ENCODE measurements at places on chromosomes 6 and 20.

- DNase-seq, result no peak
Measured at GRCh38 chr6:144285548-144285797, 338 bp downstream of the UTRN start.

GRCh38 chr20:1334761-1335160 lies 5.8 kb upstream of the SDCBP2 start:
- no peak for DNase-seq

DNA sequence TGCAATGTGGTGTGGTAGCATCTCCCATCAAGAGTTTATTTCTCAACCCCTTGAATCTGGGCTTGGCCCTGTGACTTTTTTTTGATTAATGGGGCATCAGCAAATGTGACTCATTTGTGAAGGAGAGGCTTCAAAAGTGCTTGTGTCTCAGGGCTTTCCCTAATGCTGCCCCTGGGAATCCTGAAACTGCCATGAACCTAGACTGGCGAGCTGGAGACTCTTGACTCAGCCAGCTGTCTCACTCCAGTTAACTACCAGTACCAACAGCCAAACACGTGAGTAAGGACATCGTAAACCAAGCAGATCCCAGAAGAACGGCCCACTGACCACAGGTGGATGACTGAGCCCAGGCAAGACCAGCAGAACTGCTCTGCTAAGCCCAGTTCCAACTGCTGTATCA lies 72.8 kb upstream of the ADTRP start:
- DNase-seq, result peak; percentile 92

GRCh38 chr6:129516005-129516404 lies 194.0 kb downstream of the ARHGAP18 start:
- DNase-seq, result no peak

DNA sequence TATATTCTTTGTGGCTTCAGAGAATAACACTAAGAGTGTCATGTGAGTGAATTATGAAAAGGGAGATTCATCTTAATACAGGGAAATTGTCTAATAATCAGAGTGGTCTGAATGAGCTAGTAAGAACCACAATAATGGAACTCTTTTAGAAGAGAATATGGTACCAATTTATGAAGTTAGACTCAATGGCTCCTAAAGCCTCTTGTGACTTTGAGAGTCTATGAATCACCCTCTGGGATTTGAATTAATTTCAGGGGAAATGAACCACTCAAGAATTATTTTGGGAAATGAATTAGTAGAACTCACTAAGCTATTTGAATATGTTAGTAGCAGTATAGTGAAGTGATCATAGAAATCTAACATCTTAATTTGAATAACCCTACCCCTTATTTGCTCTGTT lies 14.3 kb downstream of the PCMT1 start:
- DNase-seq, result no peak

- DNase-seq, result peak; percentile 67
Measured at GRCh38 chr20:63957004-63957689, 931 bp upstream of the UCKL1 start.

DNA sequence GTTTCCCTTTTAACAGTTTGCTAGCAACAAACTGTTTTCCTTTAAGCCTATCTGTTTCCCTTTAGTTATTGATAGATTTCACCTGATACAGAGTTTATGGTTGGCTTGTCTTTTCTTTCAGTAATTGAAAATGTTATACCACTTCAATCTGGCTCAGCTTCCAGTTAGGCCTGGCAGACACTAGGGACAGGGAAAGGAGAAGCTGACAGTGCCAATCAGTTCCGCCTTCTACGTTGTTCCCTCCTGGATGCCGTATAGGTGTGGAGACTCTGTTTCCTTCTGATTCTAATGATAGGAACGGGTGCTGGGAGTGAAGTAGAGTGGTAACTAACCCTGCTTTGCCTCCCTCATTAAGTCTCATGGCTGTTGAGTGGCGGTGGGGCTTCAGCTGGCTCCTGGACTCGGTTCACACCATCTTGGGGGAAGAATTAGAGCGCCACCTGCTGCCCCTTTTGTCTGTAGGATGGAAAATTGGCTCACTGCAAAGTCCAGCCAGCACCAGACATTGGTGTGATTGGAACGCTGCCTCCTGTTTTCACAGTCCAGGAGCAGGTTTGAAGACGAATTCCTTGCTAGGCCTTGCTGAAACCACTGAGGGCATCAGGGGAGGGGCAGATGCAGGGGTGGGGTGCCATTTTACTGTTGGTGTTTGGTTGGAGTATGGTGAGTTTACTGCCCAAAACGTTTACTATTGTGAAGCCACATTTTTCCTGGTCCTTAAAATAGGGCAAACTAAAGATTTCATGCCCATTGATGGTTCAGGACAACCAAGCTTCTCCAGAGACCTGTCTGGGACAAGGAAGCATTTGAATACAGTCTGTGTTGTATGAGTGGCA lies 1729.5 kb downstream of the GRIK2 start:
- DNase-seq, result peak; percentile 36

DNA sequence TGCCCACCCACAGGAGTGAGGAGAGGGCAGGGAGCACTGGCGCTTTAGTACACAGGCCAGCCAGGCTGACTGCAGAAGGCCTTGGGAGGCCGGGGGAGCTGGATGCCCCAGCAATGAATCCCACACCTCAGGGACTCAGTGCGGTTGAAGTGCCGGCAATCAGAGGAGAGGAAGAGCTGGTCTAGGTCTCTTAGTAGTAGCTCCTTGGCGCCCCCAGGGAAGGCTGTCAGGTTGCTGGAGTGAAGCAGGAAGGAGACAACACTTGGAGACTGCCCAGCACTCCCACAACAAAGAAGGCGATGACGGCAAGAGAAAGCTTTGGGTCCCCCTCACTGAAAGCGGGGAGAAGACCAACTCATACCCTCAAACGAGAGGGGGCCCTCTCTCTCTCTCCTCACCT lies 8.3 kb upstream of the TNXB start:
- DNase-seq, result no peak

GRCh38 chr6:90105506-90106170 lies 191.0 kb downstream of the BACH2 start:
- DNase-seq, result no peak

- DNase-seq, result no peak
Measured at GRCh38 chr20:56438284-56438683, 26.2 kb downstream of the CASS4 start.

- no peak for DNase-seq
Measured at GRCh38 chr20:62377615-62378178, 9.2 kb upstream of the RPS21 start.

GRCh38 chr6:111580826-111581505 lies 24.7 kb downstream of the TRAF3IP2 start:
- DNase-seq, result peak; percentile 24

GRCh38 chr6:108001696-108002231 lies 43.8 kb upstream of the SEC63 start:
- DNase-seq, result no peak

DNA sequence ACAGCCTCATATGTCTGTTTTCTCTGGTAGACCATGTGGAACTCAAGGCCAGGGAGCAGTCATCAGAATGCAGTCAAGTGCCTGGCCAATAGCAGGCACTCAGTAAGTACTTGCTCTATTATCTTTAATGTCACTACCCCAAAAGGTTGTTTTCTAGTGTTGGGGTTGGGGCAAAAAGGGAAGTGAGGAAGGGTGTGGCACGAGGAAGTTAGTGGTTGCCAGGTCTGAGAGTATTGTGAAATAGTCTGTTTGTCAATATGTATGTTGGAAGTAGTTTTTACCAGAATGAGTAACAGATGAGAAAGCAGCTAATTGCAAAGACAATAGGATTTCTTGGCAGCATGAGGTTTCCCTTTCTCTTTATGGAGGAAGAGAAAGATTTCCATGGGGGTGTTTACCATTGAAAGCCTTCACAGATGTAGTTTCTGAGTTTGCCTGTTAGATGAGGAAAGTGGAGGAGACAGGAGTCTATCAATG lies 59.5 kb upstream of the ARMH2 start:
- peak; percentile 38 for DNase-seq

DNA sequence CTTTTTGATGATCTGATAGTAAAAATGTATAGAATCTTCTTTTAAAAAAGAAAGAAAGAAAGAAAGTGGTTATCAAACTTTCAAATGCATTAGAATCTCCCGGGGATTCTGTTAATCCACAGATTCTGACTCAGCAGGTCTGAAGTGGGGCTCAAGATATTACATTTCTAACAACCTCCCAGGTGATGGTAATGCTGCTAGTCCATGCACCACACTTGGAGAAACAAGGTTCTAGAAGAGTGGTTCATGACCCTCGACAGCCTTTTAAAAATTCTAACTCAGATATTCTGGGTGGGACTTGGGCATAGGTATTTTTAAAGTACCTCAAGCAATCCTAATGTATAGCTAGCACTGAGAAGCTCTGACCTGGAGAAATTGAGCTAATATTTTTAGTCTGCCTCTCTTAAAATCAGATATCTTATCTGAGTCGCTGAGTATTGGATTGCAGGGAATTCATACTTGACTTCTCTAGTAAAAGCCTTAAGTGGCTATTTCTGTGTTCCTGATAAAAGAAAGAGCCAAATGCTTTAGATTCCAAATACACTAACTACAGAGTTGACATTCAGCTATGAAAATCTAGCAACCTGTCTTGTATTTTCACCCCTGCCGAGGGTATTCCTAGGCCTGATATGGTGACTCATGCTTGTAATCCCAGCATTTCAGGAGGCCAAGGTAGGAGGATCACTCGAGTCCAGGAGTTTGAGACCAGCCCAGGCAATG lies 252.4 kb downstream of the PHACTR1 start:
- no peak for DNase-seq

GRCh38 chr6:163120223-163120622 lies 294.3 kb upstream of the QKI start:
- no peak for DNase-seq

DNA sequence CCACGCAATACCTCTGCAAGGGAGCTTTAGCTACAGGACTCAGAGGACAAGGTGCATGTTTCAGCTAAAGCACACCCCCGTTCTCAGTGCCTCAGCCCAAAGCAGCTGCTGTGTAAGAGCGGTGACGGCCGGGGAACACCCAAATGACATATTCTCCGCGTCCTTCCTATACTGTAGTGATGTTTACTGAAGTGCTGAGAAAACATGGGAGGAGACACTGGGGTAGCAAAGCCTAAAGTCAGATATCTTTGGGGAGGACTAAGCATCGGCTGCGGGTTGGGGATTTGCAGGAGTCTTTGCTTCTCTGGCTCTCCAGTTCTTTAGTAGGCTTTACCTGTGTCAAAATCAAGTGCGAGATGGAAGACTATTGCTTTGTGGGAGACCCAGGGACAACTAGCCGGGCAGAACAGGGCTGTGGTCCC lies 1.7 kb downstream of the SLC22A23 start:
- DNase-seq, result no peak

DNA sequence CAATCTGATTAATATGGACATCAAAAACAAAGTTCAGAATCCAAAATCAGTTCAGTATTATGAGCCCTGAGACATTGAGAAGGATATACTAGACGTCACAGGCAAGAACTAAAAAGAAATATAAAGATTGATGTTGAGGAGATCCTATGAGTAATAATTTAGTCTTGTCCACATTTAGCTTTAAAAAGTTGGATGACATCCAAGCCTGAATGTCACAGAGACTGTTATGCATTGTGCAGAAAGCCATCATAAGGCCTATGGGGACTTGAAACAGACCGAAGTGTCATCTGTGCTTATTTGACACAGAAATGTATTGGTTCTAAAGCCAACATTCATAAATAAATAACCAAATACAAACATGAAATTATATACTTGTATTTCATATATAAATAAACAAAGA lies 581.8 kb upstream of the MMS22L start:
- no peak for DNase-seq

DNA sequence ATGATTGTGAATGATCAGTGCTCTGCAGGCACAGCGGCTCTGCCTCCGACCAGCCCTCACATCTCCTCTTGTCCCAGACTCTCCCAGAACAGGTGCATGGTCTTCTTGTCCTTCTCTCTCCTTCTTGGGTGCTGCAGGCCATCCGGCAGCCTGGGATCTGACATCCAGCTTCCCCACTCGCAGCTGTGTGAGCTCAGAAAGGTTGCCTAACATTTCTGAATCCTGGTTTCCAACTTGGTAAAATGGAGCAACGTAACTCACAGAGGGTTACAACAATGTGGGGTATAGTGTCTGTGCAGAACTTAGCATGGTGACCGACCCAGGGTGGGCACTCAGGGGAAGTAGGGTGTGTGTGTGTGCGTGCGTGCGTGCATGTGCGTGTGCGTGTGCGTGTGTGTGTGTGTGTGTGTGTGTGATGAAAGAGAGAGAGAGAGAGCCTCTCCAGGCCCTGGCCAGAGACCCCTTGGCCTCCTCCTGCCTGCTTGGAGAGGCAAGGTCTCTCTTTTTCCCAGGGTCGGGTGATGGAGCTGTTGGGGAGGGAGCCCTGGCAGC lies 110.1 kb downstream of the SNX5 start:
- no peak for DNase-seq

DNA sequence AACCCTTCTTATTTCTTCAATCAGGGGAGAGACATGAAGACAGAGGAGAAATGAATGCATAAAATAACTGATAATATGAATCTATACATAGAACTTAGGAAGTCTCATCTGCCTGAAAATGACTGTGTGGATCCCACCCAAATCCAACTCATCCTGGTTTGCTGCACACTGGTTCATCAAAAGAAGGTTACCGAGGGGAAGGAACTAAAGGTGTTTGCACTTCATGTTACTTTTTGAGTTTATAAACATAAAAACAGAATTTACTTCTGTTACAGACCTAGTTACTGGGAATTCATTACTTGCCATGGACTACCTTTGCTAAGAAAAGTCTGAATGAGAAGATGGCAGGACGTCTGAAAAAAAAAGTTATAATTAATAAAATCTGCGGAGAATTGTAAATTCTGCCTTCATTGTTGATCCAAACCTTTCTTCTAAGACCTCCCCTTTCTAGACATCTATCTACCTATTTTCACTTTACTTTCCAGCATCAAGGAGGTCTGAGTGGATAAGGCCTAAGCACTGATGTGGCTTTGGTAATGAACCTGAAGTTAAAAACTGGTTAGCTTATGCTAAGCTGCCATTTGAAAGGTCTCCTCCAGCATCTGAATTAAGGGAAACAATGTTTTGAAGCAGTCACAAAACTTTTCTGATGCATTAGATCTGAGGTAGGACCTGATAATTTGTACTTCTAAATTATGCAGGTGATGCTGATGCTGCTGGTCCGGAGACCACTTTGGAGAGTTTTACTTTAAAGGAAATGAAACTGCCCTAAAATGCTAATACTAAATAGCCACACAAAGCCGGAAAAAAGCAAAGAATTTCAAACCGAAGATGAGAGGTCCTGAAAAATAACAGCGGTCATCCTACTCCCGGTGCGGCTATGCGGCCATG lies 84.0 kb downstream of the HFE start:
- no peak for DNase-seq

DNA sequence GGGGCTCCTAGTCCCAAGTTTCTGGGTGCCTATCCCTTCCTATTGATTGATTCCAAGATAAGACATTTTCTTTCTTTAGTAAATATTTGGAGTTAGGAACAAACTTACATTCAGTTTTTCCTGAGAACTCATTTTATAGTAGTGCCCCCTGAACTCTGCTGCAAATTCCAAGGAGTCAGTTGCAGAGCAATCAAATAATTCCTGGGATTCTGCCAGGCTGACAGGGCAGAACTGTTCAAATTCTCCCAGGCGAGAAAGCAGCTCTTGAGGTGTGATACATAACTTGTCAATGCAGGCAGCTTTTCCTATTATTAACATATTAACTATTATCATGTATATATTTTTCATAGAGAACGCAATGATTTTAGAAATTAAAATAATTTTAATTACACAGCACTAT lies 15.9 kb upstream of the ZBTB24 start:
- DNase-seq, result no peak

All from EH (cell line).